ENCODE measurements at places on chromosomes 2 and 18. TPM values are rescaled to one million over a fixed set of nuclear protein-coding genes. Genes with fewer than 3 reads are reported as not detected.
A peak's percentile ranks its signal among the peaks of the same experiment; 100 is the strongest.

DNA sequence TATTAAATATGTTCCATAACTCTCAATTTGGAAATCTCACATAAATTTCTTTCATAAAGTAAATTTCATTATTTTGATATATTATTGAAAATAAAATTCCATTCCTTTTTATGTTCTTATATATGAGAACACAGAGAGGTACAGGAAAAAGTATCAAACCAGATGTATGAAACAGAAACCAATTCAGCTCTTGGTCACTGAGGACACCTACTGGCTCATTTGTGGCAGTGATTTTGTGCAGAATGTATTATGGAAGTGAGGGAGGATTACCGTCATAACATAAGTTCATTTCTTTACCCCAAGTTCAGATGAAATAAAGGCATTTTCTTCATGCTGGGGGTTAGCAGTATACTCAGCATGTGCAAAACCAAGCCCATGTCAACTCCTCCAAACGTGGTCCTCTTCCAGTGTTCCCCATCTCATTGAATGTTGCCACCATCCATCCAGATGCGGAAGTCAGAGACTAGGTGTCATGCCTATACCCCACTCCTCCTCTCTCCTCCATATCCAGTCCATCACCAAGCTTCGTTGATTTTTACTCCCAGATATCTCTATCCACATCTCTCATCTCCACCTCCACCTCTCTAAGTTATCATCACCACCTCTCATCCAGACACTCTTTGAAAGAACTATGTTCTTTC lies 41.7 kb upstream of the MALL start:
- DNase-seq, result peak; percentile 89

Gene SGPP2
- not detected for total RNA-seq

DNA sequence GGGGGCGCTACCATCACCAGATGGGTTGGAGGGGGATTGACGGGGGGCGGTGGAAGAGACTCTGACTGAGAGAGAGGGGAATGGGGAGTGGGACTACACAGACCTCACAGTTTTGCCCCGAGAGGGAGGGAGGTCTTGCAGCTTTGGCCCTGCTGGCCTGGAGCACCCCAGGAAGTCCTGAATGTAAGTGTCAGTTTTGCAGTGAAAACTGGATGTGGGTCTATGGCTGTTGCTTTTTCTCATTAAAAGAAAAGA lies 2.4 kb downstream of the TCF7L1 start:
- DNase-seq, result no peak

GRCh38 chr18:3608488-3608887 lies 158.5 kb downstream of the TGIF1 start:
- no peak for DNase-seq

- DNase-seq, result no peak
These were observed 40.5 kb downstream of the LRRFIP1 start for GRCh38 chr2:237667893-237668292.

Gene PIK3C3
- total RNA-seq, result 157 TPM

Gene BMP10
- not detected for total RNA-seq

Gene SLC16A14
- total RNA-seq, result 0.49 TPM

GRCh38 chr2:16291226-16291625 lies 350.9 kb downstream of the MYCN start:
- no peak for DNase-seq

Gene TMEFF2
- 4.7 TPM for total RNA-seq

- DNase-seq, result peak; percentile 64
These were observed 23.5 kb upstream of the C18orf32 start for GRCh38 chr18:49510393-49511115.

DNA sequence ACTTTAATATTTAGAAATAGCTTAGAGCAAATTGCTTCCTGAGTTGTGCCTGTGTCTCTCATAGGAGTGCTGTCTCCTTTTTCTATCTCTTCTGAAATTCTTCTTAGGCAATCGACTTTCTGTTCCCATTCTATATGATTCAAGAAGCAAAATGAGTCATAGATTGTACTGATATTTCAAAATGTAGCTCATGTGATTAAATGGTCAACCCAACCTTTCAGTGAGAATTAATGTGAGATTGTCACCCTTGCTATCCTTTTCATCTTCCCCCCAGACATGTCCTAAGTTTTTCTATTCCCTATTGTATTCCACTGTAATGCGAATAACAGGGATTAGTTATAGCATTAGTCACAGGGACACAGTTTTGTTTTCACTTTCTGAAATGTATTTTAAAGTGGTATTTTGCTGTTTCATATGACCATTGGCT lies 413.6 kb downstream of the THSD7B start:
- peak; percentile 71 for DNase-seq

- DNase-seq, result no peak
These were observed 115.7 kb upstream of the TPO start for GRCh38 chr2:1297372-1298159.

DNA sequence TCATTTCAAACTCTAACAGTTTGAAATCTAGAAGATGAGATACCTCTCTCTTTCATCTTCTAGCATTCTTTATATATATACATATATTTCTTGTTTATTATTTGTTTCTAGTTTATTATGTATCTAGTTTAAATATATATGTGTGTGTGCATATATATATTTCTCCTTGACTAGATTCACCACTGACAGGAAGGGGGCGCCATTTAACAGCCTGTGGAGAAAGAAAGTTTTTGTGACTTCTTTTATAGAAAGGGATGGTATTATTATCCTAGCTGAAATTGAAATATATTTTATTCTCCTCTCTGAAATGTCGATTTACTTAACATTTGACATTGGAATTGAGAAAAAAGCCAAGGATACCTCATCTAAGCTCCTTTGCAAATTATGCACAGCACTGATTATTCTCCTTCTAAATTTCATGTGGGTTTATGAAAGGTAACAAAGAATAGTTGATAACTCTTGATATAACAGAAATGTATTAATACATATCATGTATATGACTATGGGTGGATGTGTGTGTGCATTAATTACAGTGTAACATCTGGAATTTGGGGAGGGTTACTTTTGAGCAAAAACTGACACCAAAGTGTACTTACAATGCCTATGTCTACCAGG lies 160.7 kb upstream of the NT5C1B start:
- DNase-seq, result peak; percentile 85

Gene ATP6V1B1
- 0.09 TPM for total RNA-seq

DNA sequence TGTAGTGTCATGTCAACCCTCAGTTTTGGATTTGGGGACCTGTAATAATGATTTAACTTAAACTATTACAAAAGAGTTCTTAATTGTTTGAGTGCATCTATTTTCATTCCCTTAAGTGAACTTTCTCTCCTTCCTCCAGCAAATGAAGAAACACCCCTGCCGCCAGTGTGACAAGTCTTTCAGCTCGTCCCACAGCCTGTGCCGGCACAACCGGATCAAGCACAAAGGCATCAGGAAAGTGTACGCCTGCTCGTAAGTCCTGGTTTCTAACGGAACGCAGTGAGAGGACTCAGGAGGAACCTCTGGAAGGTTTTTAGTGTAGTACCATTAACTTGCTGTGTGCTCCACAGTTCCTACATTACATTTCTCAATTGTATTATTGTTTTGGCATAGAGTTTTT lies 114.2 kb downstream of the ZNF532 start:
- DNase-seq, result no peak

- DNase-seq, result peak; percentile 74
These were observed 16.6 kb upstream of the PSME4 start for GRCh38 chr2:53987336-53987921.

- DNase-seq, result no peak
These were observed 36.6 kb upstream of the GORASP2 start for GRCh38 chr2:170892391-170892951.

DNA sequence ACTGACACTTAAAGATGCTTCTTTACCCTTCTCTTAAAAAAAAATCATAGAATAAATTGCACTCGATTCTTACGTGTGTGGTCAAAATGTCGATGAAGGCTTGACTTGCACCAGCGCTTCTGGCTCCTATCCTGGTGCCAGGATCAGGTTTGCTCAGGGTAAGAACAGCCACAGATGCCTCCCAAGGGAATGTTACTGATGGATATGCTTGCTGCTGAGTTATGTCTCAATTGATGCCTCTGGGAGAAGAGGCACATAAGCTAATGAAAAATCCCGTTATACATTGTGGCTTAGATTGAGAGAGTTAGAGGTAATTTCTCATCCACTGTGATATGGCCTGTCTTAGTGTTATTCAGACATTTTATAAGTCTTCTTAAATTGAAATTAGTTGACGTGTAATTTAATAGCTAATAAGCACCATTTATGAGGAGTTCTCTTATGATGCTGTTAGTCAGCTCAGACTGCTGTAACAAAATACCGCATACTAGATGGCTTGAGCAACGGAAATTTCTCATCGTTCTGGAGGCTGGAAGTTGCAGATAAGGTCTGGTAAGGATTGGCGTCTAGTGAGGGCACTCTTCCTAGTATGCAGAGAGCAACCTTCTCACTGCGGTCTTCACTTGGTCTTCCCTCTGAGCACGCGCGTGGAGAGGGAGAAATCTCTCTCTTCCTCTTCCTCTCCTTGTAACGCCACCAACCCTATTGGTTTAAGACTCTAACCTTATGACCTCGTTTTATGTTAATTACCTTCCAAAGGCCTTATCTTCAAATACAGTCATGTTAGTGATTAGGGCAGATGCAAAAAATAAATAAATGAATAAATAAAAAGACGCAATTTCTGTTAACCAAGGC lies 116.6 kb upstream of the NOSTRIN start:
- no peak for DNase-seq

Gene SCG2
- total RNA-seq, result 3.4 TPM

- peak; percentile 81 for DNase-seq
These were observed 50.0 kb downstream of the SLC8A1 start for GRCh38 chr2:40401896-40402295.

Gene NPHP1
- total RNA-seq, result 11.9 TPM

Gene LAMA1
- 30.1 TPM for total RNA-seq

DNA sequence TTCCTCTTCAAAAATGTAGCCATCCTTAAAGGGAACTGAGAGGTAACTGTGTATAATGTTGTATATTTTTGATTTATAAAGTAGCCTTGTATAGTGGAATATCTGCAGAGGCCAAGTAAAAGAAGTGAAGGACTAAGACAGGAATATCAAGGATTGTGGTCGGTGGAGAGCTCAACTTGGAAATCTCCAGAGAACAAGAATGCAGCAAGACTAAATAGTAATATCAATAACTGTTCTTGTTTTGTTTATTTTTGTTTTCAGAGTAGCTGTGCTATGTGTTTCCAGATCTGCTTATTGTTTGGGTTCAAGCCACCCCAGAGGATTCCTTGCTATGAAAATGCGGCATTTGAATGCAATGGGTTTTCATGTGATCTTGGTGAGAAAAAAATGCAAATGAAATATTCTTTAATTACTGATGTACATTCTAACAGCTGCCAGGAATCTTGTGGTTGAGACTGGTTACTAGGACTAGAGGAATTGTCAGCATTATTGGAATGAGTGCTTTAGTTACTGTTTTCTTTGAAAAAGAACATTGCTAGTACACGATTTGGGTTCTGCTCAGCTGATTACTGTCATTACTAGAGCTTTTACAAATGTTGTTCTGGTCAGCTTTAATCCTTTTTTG lies 25.0 kb downstream of the FASTKD2 start:
- DNase-seq, result peak; percentile 5

Gene SERPINB4
- not detected for total RNA-seq

Gene FTCDNL1
- 1.5 TPM for total RNA-seq

- DNase-seq, result no peak
These were observed 8.3 kb downstream of the TBR1 start for GRCh38 chr2:161424394-161424769.

DNA sequence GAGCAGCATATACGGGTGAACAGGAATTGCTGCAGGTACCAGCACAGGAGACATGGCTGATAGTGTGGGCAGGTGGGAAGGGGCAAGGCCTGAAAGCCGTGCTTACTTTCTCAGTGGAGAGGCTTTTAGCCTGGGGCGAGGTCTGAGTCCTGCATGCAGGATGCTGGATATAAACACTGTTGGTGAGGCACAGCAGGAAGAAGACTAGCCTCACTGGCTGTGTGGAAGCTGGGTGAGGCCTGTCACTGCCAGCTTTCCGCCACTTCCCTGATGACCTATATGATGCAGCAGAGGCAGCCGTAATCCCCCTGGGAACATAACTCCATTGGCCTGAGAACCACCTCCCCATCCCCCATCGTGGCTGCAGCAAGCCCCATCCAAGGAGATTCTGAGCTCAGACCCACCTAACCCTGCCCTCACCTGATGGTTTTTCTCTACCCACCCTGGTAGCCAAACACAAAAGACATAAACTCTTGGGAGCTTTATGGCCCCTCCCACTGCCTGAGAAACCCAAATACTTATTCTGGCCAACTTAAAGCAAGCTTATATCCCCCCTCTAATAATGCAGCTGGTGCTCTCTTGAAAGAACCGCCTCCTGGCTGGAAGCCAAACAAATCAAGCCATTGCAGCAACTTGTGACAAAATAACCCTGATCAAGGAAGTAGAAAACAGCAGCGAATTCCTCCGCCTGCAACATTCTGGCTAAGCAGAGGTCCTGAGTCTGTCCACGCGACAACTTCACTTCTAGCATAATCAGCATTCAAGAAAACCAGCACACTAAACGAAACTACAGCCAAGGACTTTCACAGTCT lies 54.6 kb upstream of the DSC1 start:
- DNase-seq, result no peak

Gene IL36A
- total RNA-seq, result 2.0 TPM

Gene PASK
- total RNA-seq, result 21.9 TPM

GRCh38 chr2:205586626-205587025 lies 95.7 kb upstream of the NRP2 start:
- DNase-seq, result no peak

DNA sequence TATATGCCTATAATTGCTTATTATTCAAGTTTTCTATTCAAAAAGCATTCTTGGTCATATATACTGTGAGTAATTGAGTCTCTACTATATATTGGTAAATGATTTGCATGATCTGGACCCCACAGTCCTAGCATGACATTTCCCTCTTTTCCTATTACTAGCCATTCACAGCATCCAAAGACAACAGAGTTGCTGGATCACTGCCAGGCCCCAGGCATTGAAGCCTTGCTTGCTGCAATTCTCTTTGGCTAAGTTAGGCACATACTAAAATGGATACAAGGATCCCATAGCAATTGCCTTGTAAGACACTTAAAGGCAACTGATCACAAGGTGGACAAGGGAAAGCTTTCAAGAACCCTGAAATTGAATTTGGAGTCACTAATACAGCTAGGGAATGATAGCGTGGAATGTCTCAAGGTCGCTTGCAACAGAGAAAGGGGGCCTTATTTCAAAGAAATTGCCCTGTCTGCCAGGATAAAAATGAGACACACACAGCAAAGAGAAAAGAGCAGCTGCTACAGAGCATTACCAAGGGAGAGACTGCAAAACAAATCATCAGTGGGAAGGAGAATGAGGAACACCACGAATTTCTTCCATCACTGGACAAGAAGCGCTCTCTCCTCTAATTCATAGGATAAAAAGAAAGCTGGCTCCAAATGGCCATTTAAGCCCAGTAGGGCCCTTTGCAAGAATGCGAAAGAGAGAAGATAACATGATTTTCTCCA lies 77.1 kb upstream of the EPHA4 start:
- DNase-seq, result peak; percentile 65
